ENCODE measurements at places on chromosomes 5 and 9.

DNA sequence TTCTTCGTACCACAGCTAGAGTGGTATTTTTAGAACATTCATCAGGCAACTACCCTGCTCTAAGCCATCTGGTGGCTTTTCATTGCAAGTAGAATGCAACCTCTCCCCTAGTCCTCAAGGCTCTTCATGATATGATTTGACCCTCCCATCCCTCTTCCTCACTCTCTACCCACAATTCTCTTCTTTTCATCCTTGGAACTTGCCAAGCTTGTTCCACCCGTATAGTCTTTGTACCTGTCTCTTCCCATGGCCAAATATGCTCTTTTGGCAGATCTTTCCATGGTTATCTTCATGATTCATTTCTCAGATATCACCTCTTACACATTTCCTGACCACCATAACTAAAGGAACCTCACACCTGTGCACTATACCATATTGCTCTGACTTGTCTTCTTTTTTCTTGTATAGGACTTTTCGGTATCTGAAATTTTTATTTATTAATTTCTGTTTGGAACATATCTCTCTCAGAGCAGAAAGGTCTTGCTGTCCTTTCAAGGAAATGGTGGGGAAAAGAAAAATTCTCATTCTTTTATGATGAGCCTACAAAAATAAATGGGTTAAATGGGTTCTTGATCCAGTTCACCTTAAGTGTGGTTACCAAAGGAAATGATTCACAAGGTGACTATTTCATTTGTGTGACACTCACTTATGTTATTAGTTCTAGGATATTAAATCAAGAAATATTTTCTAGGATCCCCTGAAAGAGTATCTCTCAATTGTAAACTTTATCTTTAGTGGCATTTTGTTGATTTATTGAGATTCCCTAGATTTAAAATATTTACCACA lies 3.7 kb upstream of the CD274 start:
- no peak for DNase-seq

GRCh38 chr9:136386018-136386417 lies 12.5 kb upstream of the CARD9 start:
- no peak for DNase-seq

- no peak for DNase-seq
Measured at GRCh38 chr9:86329649-86330048, 24.6 kb downstream of the TUT7 start.

- no peak for DNase-seq
Measured at GRCh38 chr9:16561121-16561520, 309.3 kb downstream of the BNC2 start.

DNA sequence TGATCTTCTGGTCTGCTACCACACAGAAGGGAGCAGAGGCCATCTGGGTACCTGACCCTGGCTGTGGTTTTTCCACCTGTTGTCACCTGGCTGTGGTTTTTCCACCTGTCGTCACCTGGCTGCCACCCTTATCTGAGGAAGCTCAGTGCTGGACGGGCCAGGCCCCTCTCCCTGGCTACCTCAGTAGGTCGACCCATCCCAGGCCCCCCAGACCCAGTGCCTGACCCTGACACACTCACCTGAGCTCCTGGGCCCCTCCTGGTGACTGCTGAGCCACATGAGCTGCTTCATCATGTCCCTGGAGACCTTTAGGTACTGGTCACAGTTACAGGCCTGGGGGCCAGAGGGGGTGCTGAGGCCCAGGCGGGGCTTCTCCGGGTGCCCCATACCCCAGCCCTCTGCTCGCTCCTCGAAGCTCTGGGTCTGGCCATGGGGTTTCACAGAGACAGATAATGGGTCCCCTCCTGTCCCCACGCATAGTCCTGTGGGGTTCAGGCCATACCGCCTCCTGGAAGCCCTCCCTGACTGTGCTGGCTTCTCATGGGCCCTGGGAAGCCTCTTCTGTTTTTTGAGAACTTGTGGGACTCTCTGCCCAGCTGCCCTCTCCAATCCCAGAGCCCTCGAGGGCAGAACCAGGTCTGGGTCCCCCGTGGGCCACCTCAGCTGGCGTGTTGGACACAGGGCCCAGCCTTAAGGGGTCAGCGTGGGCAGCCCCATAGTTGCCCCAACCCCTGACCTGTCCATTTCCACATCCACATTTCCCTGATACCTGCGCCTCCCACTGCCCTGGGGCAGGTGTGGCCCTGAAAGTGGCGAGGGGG lies 7.5 kb upstream of the NRARP start:
- no peak for DNase-seq

Measured in T1000 (cell line).